Activated CD4-positive, alpha-beta T cell treated with anti-CD3 and anti-CD28 coated beads, Interleukin-10, Interleukin-2, amounts not matched to agents 100 ng/mL and 50 ng/mL, durations not matched to agents 16 hours and 8 hours (primary cell): ENCODE measurements at places on chromosomes 11 and 22.
A peak's percentile ranks its signal among the peaks of the same experiment; 100 is the strongest.

DNA sequence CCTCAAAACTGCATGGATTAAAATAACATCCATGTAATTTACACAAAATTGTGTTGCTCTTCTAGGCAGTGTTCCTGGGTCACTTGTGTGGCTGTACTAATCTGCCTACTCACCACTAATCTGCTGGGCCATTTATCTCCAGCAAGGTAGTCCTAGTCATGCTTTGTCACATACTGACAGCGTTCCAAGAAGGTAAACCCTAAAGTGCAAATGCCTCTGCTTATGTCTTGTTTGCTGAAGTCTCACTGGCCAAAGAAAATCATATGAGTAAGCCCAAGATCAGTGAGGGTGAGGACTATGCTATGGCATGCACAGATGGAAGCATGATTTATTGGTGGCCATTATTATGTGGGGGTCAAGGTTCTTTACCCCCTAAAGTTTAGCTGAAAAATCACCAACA, 630.2 kb upstream of the LUZP2 start:
- DNase-seq = no peak

DNA sequence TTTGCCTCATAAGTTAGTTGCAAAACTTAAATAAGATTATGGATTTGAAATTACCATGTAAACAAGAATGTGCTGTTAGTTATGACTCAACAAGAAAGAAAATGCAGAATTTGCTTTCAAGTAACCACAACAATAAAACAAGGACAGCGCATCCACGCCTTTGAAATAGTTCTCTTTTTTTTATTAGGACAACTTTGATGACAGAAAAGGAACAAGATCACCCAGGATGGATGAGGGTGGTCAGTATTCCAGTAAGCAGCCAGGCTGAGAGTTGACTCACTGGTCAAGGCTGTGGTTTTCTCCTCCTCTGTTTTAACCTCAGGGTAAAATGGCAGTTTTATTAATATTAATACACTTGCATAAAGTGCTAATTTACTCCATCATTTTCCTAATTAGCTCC, 544.4 kb downstream of the OPCML start:
- DNase-seq = no peak

DNA sequence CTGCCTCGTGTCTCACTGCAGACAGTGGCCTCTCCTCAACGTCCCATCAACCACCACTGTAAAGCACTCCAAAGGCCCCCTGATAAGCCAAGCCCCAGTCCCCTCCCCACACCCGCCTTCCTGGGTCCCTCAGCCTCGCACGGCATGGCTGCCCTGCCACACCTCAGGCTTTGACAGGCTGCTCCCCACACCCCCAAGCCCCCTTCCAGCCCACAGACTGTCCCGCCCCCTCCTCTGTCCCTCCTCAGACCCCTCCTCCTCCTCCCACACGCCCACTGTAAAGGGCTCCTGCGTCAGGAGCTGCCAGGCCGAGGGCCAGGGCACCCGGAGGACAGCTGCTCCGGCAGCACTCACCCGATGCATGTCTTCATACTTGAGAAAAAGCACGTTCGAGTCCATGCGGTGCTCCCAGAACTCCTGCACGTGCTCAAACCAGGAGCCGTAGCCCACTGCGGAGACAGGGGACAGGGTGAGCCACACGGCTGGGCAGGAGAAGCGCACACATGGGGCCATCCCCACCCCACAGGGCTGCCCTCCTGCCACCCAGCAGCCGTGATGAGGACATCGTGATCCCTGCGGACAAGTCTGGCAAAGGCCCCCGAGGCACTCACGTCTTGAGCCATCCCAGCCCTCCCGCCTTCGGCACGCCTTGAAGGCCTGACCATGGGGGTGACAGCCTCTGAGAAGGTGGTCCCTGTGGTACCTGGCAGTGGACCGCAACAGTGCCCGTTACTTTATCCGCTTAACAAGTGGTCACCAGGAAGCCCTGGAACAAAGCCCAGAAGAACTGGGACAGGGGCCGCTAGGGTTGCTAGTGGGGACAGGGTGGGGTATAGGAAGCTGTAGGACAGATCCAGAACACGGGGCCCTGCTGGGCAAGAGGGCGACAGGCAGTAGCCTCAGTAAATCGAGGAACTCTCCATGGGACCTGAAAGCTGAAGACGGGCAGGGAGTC, 21.5 kb upstream of the EFCAB6 start:
- no peak for DNase-seq

DNA sequence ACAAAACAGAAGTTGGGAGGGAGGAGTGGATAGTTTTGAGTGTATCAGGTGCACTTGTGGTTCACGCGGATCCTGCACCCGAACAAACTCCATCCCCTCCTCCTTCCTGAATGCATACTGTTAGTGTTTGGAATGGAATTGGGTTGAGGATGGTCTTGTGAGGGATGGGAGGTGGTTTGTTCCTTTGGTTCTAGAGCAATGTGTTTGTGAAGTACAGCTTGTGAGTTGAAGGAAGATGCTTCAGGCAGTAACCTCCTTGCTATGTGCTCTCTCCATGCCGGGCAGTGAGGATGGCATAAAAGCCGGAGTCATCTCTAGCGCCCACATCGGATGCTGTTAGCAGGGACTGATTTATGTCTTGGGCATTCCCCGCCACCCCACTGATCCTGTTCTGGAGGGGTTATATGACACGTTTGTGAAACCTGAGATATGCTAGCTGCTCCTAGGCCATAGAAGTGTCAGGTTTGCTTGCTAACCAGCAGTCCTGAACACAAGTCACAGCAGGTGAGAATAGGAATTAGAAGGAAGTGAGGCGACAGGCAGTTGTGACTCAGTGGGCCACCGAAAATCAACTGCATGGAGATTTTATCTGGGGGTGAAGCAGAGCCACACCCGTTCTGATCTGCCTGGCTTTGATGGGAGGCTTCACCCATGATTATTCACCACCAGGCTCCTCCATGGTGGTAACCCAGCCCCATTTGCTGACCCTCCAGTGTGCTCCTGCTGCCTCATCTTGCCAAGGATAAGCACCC, 2.2 kb downstream of the BCR start:
- DNase-seq = peak; percentile 81

DNA sequence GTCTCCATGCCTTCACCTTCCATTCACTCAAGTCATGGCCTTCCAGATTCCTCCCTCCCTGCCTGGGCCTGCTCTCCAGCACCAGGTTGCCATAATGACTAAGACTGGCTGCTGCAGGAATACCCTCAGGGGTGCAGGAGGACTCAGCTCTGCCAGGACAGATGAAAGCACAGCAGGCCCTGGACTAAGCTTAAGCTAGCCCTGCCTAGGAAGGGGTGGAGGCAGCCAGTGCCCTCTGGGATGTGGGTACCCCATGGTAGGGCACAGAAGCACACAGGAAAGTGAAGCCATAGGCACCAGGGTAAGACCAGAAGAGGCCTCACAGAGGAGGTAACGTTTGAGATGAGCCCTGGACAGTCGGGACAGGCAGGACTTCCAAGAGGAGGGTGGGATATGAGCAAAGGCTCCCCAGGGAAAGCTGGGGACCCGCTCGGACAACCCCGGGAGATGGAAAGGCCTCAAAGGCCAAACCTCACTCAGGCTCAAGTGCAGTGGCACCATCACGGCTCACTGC, 3.0 kb upstream of the RIN1 start:
- no peak for DNase-seq
